Posterior vena cava (tissue), 2 donors: ENCODE measurements at places on chromosomes 7 and 10. TPM values are rescaled to one million over a fixed set of nuclear protein-coding genes. Genes with fewer than 3 reads are reported as not detected.

ZNF736 gene
- total RNA-seq = 14.2 TPM

ARHGAP19 gene
- total RNA-seq = 7.6 TPM

DNA sequence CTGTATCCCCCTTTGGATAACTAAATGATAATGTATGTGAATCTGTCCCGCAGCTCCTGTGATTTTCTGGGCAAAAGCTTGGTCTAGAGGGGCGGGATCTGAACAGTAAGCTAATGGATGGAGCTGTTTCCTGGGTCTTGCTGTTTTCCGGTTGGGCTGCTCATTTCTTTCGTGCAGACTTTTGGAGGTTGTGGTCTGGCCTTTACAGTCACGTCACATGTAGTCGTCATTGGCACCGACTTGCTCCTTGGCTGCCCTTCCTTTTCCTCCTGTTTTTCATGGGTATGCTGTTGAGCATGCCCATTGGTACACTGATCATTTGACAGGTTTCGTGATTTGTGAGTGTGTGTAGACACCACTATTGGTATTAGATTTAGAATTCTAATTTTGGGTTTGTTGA lies 2.0 kb downstream of the FBH1 start:
- peak; percentile 24 for DNase-seq

- DNase-seq = no peak
Measured at GRCh38 chr10:119701861-119702260, 24.0 kb upstream of the INPP5F start.

GRCh38 chr10:80498078-80498832 lies 39.4 kb upstream of the SH2D4B start:
- DNase-seq = no peak

- no peak for DNase-seq
Measured at GRCh38 chr10:58897708-58898107, 278.7 kb upstream of the PHYHIPL start.

GRCh38 chr7:87164433-87164832 lies 12.2 kb downstream of the DMTF1 start:
- no peak for DNase-seq

GRCh38 chr7:77409739-77410547 lies 6.2 kb downstream of the GSAP start:
- DNase-seq = no peak

UBE3C gene
- 62.4 TPM for total RNA-seq

CPA4 gene
- 0.62 TPM for total RNA-seq

- DNase-seq = no peak
Measured at GRCh38 chr7:150983893-150984368, 5.8 kb upstream of the KCNH2 start.

DNA sequence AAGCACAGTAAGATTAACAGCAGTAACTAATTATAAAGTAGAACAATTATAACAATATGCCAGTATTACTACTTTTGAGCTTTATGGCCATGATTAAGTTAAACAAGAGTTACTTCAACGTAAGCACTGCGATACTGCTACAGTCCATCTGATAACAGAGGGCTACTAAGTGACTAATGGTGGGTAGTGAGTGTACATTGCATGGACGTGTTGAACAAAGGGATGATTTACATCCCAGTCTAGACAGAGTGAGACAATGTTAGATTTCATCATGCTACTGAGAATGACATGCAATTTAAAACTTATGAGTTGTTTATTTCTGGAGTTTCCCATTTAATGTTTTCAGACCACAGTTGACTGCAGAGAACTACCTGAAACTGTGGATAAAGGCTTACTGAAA lies 45.6 kb downstream of the TPST1 start:
- no peak for DNase-seq

DNA sequence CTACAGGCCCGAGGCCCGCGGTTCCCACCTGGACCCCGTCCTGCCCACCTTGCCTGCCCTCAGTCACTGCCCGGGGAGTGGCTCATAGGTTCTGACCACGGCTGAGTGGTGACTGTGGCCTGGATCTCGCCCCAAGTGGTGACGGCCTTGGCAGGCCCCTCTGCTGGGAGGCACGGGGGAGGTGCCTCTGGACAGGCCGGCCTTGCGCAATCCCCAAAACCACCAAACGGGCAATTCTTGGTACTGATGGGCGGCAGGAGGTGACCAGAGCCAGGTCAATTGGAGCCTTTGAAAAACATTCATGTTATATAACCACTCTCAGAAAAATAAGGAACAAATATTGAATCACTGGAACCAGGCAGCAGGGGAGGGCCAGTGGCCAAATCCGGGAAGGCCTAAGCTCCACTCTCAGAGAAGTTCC lies 83.4 kb downstream of the PRKAG2 start:
- DNase-seq = peak; percentile 91

GRCh38 chr10:121073728-121074127 lies 222.6 kb downstream of the WDR11 start:
- no peak for DNase-seq

DNA sequence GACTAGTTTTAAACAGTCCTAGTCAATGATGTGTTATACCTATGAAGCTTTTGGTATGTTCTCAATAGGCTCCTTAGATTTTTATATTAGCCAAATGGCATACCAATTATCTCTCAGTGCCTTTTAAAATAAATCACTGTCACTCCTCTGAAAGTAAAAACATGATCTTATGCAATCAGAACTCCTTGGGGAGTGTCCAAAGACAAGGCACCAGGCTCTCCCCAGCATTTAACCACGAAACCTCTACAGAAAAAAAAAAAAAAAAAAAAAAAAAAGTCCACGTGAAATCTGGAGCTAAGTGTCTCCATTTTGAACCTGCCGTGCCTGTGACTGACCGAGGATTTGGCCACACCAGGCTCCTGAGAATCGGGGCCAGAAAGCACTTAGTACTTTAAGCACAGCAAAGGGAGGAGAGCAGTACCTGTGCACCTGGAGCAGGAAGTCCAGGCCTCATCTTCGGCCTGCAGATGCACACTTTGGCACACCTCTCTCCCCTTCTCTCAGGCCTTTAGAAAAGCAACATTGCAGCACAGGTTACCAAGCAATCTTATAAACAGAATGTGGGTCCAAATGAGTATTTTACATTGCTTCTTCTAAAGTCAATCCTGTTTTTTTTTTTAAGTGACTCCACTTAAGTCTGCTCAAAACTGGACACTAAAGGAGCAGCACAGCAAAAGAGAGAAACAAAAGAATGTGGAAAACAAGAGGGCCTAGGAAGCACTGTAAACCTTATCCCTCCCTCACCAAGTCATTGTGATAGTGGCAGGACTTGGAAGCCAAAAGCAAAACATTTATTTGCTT lies 1.5 kb downstream of the FAM13C start:
- no peak for DNase-seq

- no peak for DNase-seq
Measured at GRCh38 chr7:70072220-70072619, 473.9 kb downstream of the AUTS2 start.

ITIH2 gene
- not detected for total RNA-seq

PIP gene
- not detected for total RNA-seq

- no peak for DNase-seq
Measured at GRCh38 chr7:25615003-25615402, 386.7 kb upstream of the NPVF start.

- DNase-seq = no peak
Measured at GRCh38 chr10:61923210-61923949, 21.9 kb downstream of the ARID5B start.

DNA sequence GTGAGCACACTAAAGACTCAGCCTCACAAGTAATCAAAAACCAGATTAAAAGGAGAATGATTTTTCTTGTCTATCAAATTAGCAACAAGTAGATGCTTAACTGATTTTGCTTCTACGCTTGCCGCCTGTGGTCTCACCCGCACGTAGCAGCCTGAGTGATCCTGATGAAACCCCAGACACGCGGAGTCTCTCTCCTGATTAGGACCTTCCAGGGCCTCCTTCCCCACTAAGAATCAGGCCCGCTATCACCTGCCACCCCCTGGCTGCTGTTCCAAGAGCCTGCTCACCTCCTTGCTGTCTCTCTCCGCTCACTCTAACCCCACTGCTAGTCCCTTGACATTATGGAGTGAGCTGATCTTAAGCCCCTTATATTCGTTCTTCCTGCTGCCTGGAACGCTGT lies 325.9 kb upstream of the NRP1 start:
- no peak for DNase-seq

- no peak for DNase-seq
Measured at GRCh38 chr10:32048282-32048681, 7.9 kb downstream of the KIF5B start.

FKBP6 gene
- not detected for total RNA-seq

DNA sequence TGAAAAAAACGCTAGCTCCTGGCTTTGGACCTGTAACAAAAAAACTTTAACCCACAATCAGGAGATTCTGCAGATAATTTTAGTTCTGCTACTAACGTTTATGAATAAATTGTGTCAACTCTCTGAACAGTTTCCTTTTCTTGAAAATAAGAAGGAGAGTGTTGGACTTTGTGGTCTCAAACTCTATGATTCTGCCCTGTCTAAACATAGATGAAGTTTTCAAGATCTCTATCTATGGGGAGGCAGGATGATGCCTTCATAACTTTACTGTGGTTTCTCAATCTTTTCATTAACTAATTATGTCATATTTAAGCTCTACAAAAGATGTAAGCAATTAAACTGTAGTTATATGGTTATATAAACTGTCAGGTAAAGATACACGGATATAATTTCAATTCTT lies 162.0 kb downstream of the REEP3 start:
- no peak for DNase-seq

GRCh38 chr10:50234486-50234885 lies 16.8 kb downstream of the ASAH2 start:
- DNase-seq = no peak

DNA sequence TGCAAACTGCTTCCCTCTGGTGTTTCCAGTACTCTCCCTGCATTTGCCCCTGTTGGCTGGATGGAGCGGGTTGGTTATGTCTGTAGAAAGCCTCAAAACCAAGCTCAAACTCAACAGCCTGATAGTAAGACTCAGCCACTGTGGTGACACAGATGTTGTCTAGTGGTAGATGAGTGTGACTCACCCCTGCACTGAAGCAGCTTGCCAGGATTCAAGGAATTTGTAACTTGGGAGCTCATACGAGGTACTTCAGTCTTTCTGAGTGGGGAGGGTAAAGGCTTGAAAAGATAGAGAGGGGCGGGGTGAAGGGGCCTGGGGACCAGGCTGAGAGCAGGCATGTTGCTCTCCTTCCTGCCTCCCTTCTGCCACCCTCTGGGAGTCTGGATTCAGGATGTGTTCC lies 22.9 kb upstream of the AQP1 start:
- DNase-seq = no peak

DNA sequence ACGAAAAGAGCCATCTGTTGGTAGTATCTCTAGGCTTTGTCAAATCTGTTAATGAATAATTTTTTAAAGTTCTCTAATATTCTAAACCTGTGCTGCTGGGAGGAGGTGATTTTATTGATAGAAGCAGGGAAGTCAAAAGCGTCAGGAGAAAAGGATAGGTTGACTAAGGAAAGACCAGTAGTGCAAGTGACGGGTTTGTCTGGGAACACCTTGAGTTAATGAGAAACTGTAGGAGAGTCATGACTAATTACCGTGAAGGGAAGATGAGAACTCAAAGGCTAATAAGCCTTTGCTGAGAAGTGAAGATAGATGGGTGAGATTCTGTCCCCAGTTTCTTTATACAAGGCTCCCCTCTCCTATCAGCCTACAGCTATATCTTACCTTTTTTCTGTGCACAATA lies 5.0 kb upstream of the PDK4 start:
- DNase-seq = no peak

IDI2 gene
- total RNA-seq = not detected

GRCh38 chr10:129028451-129028850 lies 438.6 kb upstream of the MGMT start:
- no peak for DNase-seq

GRCh38 chr7:56199639-56200038 lies 83.4 kb upstream of the NUPR2 start:
- no peak for DNase-seq

GRCh38 chr7:38318803-38319416 lies 45.5 kb upstream of the TARP start:
- DNase-seq = no peak

HSPA12A gene
- total RNA-seq = 20.5 TPM
